RWPE1 (cell line): ENCODE measurements at places on chromosomes 2 and 18.
A peak's percentile ranks its signal among the peaks of the same experiment; 100 is the strongest.

GRCh38 chr2:12728221-12728777, 11.6 kb downstream of the TRIB2 start:
- no peak for DNase-seq

GRCh38 chr2:17765398-17765797, 11.5 kb downstream of the GEN1 start:
- DNase-seq, result no peak

DNA sequence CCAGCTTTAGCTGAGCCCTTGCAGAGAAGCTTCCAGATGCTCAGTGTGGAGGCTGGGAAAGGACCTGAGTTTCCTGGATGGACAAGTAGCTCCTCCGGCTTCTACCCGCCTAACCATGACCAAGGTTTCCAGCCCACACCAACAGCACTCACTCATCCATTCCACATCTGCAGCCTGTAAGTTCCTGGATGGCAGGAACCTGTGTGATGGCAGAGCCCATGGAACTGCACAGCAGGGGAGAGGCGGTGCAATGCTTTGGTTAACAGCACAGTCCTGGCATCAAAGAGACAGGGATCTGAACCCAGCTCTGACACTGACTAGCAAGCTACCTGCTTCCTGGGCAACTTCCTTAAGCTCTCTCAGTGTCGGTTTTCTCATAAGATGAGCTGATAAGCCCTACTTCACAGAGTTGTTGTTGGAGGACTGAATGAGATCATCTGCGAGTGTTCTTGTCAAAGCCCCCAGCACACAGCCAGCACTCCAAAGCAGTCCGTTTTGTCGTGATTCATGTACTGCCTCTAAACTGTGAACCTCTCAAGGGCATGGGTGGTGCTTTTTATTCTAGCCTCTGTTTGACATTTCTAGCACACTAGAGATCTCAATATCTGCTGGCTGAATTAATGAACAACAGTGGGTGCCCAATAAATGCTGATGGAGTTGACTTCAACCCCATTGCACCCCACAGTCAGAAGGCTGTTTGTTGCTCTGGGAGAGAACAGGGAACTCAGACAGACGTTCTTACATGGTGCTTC, 41.6 kb upstream of the OTOF start:
- DNase-seq, result no peak

GRCh38 chr18:41144441-41144840, 810.6 kb upstream of the PIK3C3 start:
- DNase-seq, result no peak

GRCh38 chr2:65070856-65071255, 14.6 kb downstream of the CEP68 start:
- no peak for DNase-seq

GRCh38 chr2:168896783-168897182, 4.3 kb upstream of the G6PC2 start:
- DNase-seq, result no peak

DNA sequence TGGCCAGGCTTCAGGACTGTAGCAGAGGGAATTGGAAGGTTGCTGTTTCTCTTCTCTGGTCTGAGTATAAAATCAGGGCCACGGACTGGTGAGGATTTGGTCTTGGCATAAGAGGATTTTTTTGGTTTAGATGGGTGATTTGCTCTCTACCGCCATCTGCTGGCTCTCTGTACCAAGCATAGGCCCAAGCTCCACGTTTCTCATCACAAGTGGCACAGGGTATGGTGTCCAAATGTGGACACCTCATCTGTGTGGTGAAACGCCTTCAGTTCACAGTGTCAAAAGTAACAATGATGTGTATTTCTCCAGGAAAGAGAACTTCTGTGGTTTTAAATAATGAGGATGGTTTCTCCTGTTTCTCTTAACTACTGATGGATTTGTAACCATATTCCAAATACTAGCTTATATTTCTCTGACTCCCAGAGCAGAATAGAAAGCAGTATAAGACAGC, 115.1 kb downstream of the EML6 start:
- peak; percentile 60 for DNase-seq

DNA sequence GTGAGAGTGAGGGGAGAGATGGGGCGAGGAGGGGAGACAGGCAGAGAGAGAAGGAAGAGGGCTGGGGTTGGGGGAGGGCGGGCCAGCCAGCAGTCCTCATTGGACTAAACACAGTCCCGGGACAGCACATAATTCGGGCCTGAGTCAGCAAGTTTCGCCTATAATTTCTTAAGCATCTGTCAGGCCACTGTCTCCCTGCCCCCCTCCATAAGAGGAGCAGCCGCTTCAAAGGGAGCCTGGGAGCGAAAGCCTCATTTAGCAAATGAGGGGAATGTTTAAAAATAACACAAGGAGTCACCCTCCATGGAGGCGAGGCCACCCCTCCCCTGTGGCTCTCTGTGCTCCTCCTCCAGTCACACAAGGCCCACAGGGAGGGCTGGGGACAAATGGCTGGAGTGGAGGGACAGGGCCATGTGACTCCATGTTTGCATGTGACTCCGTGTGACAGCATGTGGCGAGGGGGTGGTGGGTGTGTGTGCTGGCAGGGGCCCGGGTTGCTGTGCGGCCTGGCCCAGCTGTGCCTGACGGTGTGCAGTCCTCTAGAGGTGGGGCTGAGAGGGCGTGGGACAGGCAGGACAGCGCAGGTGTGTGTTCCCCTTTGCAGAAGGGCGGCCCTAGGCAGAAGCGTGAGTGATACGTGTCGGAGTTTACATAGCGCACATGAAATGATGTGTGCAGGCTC, 162.4 kb downstream of the CELF4 start:
- peak; percentile 52 for DNase-seq

DNA sequence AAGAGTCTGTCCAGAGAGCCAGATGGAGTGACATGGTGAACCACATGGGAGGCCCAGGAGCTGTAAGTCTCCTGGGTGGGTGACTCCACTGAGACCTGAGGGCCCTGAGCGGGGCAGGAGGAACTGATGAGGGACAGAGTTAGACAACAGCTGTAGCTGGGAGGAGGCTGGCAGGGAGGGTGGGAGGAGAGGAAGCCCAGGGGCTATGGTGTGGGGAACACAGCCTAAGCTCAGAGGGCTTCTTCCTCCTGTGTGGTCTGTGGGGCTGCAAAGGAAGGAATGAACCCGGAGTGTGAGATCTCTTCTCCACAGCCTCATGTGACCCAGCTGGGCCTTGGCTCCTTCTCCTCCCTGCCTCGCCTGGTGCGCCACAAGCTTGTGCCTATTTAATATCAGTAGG, 395.6 kb upstream of the HS6ST1 start:
- no peak for DNase-seq

DNA sequence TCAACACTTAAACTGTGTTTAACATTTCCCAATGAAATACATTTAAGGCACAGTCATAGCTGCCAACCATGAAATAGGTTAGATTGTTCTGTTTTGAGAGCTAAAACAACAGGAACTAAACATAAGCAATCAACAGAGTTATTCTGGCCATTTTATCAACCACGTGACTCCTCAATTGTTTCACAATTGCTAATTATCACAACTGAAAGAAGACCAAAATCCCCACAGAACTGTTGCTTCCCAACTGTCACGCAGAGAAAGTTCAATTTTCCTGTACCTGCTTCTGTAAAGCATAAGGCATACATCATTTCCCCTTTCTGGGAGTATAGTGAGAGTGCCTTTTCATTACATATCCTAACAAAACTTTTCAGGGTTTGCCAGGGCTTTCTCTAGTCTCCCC, 248.6 kb downstream of the EPHA4 start:
- no peak for DNase-seq

GRCh38 chr18:25067275-25068025, 284.5 kb downstream of the ZNF521 start:
- DNase-seq, result no peak

DNA sequence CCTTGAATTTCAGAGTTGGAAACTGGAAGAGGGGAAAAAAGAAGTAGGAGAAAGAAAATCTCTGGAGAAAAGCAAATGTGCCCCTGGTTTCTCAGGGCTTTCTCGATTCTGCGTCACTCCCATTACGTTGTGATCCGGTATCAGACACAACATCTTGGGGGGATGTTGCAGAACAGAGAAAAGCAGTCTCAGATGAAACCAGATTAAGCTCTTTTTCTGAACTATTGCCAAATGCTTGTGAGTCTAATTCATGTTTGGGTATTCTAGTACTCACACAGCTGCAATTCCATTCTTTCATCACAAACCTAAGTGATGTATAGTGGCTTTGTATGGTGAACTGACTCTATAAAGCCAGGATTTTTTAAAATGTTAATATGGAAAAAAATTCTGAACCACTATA, 233.2 kb downstream of the TCF4 start:
- DNase-seq, result no peak

GRCh38 chr18:34978953-34979608, 62.1 kb upstream of the MAPRE2 start:
- peak; percentile 74 for DNase-seq

- no peak for DNase-seq
These were observed 111.0 kb upstream of the RASGRP3 start for GRCh38 chr2:33365264-33365970.

GRCh38 chr2:9814129-9814868, 29.0 kb upstream of the TAF1B start:
- DNase-seq, result no peak

GRCh38 chr2:65979446-65979845, 455.5 kb upstream of the MEIS1 start:
- DNase-seq, result no peak

- no peak for DNase-seq
These were observed 15.7 kb downstream of the PHOSPHO2 start for GRCh38 chr2:169709981-169710380.

- DNase-seq, result no peak
These were observed 31.3 kb downstream of the HDHD2 start for GRCh38 chr18:47118981-47119380.

- DNase-seq, result peak; percentile 80
These were observed 39.6 kb downstream of the PSMG2 start for GRCh38 chr18:12742453-12742852.

GRCh38 chr18:13629841-13630715, 96.3 kb downstream of the FAM210A start:
- DNase-seq, result peak; percentile 78

DNA sequence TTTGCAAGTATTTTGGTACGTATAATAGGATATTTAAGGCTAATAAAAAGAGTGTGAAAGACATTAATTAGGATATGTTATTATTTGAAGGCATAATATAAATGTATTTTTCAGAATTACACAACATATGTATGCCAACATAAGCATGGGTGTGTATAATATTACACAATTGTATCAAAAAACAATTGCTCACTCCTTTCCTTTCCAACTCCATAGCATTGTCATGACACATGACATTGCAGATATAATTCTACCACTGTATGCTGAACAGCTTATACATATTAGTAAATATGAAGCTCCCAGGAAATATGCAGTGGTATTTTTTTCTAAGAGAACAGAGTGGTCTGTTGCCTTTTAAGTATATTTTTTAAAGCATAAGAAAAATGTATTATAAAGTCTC, 593.1 kb downstream of the TMX3 start:
- no peak for DNase-seq

GRCh38 chr2:122238006-122238559, 482.6 kb downstream of the TSN start:
- no peak for DNase-seq

- DNase-seq, result no peak
These were observed 21.6 kb upstream of the GPR55 start for GRCh38 chr2:230946429-230947234.

DNA sequence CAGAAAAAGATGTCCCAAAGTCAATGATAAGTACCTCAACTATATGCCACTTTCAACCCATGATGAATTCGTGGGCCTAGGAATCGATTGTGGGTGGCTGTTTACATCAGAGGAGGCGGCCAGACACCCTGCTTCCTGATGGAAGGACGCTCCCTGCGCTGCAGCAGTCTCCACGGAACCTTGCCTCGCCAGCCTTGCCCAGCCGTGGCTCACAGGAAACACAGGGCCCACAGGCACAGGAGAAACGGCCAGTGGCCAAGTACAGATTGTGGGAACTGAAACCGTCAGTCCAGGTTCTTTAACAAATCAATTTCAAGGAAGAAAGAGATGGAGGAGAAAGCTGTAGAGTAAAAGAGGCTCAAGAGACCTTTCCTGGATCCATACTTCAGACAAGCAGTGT, 101.5 kb upstream of the NFATC1 start:
- no peak for DNase-seq

DNA sequence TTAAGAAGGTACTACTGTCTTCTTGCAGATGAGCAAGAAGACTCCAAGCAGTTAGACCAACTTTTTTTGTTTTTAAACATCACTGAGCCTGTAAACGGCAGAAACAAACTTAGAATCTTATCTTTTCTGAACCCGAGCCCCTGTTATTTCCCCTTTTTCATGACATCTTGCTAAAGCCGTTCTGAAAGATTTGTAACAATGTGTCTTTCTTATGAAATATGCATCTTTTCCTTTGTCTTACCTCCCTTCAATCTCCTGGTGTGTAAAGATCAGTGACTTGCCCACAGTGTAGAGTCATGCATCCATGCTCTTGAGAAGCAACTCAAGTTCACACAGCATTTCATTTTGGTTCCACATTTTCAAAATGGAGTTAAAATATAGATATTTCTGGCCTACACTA, 288.8 kb upstream of the CELF4 start:
- no peak for DNase-seq

- no peak for DNase-seq
These were observed 332.3 kb downstream of the NCKAP5 start for GRCh38 chr2:133235968-133236367.

GRCh38 chr2:220748875-220749479, 823.1 kb downstream of the EPHA4 start:
- DNase-seq, result no peak

DNA sequence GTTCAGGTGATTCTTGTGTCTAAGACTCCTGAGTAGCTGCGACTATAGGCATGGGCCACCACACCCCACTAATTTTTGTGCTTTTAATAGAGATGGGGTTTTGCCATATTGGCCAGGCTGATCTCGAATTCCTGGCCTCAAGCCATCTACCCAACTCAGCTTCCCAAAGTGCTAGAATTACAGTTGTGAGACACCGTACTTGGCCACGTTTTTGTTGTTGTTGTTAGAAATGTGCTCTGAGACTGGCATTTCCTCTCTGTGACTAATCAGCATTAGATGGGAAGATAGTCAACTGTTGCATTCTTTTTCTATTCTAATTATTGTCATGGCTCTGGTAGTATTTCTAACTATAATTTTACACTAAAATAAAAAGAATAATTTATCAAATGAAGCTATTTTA, 191.7 kb downstream of the CAMKMT start:
- DNase-seq, result peak; percentile 25

GRCh38 chr2:209423562-209424198, at the start of gene MAP2:
Gene MAP2, plus strand, starts transcription at chr2:209424047. Its CDS starts 229,124 bp downstream, at chr2:209653171.
- peak; percentile 78 for DNase-seq

DNA sequence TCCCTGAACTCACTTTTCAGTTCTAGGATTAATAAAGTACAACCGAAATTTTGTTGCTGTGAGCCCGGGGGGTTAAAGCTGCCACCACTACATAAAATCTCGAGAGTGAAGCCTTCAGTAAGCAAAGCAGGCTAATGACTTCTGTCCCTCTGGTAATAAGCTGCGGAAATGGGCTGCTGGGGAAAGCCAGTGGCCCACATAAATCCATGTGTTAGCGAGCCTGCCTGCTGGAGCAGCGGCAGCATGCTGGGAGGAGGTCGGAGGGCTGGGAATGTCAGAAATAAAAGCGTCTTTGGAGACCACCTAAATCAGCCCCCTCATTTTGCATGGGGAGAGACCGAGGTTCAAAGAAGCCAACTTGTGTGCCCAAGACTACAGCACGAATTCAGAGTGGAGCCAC, 371.7 kb downstream of the TNS1 start:
- DNase-seq, result no peak
